Heart right ventricle (tissue), 16 donors: ENCODE measurements at places on chromosomes 13 and 19. TPM values are rescaled to one million over a fixed set of nuclear protein-coding genes. Genes with fewer than 3 reads are reported as not detected.

Gene TPTE2
- not detected for polyA plus RNA-seq

DNA sequence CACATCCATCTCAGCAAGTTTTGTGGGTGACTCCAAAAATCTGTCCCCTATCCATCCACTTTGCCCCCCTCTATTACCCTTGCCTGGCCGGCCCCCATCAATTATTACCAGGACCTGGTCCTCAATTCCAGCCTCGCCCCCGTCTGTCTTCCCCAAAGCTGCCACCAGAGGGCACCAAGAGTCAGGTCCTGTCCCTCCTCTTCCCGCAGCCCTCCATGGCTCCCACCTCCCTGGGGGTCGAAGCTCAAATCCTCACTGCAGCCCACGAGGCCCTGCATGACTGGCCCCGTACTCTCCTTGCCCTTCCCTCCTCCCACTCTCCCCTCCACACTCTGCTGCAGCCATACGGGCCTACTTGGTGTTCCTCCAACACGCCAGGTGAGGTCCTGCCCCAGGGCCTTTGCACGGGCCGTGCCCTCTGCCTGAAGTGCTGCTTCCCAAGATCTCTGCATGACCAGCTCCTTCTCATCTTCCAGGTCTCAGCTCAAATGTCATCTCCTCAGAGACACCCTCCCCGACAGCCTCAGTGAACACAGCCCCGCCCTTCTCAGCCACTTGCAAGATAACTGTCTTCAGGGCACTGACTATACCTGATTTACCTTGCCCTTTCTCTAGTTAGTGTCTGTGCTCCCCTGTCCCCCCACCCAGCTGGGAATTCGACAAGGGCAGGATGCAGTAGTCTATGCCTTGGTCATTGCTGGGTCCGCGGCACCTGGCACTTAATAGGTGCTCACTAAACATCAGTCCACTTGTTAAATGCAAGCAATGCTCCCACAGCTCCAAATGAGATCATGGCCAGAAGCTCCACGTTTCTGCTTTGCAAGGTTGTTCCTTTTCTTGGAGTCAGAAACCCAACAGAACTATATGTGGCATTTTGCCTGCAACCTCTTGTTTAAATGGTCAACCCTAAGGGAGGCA, 16.8 kb upstream of the SEMA6B start:
- peak; percentile 67 for DNase-seq

DNA sequence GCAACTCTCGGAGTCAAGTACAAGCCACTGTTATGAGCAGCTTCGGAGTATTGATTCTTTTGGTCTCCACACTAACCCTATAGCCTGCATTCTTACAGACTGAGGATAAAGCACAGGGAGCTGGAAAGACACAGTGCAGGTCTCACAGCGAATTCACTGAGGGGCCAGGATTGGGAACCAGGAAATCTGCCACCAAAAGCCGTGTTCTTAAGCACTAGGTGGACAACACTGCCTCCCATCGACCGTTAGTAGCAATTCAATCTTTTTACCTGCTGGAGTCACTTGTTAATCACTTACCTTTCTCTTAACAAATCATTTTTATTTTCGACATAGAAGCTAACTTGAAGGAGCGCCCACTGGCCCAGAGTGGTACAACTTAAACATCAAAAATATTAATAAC, 6.3 kb downstream of the PMIS2 start:
- no peak for DNase-seq

DNA sequence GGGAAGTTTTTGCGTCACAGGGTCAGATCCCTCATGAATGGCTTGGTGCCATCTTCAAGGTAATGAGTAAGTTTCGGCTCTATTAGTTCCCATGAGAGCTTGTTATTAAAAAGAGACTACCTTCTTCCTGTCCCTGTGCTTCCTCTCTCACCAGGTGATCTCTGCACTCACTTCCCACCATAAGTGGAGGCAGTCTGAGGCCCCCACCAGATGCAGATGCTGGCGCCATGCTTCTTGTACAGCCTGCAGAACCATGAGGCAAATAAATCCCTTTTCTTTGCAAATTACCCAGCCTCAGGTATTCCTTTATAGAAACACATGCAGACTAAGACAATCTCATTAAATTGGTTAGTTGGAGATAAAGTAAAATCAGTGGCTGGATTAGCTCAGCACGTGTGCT, 75.6 kb upstream of the RFC3 start:
- no peak for DNase-seq

- DNase-seq = no peak
Measured at GRCh38 chr13:25843692-25844091, 208.1 kb downstream of the SHISA2 start.

- DNase-seq = no peak
Measured at GRCh38 chr13:95124959-95125358, 176.3 kb downstream of the ABCC4 start.

DNA sequence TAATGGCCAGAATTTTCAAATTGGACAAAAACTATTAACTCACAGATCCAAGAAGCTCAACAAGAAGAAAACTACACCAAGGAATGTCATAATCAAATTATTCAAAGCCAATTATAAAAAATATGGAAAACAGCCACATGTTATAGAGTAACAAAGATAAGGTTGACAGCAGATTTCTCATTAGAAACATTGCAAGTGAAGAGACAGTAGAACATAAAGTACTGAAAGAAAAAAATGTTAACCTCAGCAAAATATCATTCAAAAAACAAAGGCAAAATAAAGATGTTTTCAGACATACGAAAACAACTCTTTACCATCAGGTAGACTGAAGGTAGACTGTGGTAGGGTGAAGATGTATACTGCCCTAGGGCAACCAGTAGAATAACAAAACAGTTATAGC, 83.4 kb downstream of the KCNRG start:
- no peak for DNase-seq

DNA sequence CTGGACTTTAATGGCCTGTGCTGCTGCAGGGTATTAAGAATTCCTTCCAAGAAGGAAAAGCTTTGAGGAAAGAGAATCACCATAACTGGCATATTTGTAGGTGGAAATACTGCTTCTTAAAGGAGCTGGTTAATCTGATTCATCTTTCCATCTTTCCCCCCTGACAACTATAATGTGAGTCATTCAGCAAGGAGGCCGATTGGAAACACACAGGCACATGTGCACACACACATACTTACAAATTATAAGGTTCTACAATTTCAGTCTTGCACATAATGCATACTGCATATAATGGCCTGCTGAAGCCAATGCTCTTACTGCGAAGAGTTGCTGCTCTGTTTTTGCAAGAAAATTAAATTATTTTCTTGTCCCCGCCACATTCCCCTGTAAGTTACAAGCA, 78.8 kb upstream of the TPP2 start:
- no peak for DNase-seq

DNA sequence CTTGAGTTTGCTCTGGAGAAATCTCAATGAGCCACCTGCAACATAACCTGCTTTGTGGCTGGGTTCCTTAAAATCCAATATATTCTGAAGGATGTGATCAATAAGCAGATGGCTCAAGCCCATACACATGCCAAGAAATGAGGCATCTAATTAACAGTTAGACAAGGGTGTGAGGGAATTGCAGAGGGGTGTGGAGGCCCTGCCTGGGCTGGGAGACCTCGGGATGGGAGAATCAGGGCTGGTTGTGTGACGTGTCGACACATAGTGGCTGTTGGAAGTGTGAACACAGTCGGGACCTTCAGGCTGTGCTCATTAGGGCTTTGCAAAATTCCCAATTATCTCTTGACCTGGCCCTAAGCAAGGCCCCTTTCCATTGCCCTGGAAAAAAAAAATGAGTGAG, 362.0 kb upstream of the TMTC4 start:
- no peak for DNase-seq
